ENCODE measurements at places on chromosomes 1 and 21.

GRCh38 chr1:943545-944340 is 15.3 kb downstream of the NOC2L start:
- DNase-seq, result no peak

GRCh38 chr1:43711049-43711448 is 3.7 kb downstream of the ST3GAL3 start:
- DNase-seq, result no peak

- DNase-seq, result no peak
Observed at GRCh38 chr1:165544996-165545395, 1.2 kb downstream of the LRRC52 start.

DNA sequence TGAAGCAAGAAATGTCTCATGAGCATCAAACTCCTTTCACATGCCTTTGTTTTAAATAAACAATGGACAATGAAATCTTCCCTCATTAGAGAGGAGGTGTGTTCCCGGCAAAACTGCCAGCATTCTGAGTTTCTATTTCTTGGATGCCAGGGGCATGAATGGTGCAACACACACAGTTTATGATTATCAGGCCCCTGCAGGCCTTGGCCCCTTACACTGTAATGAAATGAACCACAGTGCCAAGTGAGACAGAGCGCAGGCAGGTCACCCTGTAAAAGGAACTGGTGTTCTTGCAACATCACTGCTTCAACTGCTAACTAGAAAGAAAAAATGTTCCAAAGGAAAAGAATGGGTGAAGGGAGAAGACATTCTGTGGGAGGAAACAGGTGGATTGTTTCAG is 3.8 kb upstream of the PIGC start:
- no peak for DNase-seq

DNA sequence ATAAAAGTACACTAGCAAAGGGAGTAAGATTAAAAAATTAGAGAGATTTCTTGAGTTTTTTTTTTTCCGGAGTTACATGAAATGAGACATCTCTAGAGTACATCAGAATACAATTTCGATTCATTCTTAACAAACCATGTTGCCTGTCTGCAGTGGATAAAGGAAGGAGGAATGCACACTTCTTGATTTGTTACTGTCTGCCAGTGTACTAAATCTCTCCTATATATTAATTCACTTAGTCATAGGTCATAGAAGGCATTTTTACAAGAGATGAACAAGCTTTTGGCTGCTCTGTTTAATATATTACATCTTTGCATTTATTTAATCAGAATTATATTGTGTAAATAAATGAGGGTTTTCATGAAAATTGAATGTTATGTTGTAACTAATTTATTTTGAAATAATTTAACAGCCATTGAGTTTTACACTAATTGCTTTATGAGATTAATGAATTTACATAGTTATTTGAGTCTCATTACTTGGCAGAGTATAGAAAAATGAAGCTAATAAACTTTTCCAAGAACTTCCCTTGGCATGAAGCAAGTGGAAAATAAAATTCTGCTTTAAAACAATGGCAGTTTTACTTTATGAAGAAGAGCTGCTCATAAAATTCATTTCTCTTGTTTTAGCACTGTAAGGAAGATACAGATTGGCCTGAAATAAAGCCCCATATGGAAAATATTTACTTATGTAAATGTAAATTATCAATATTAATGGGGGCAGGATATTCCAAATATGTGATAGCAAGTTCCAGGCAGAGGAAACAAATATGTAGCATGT is 1284.7 kb downstream of the BRINP3 start:
- no peak for DNase-seq

DNA sequence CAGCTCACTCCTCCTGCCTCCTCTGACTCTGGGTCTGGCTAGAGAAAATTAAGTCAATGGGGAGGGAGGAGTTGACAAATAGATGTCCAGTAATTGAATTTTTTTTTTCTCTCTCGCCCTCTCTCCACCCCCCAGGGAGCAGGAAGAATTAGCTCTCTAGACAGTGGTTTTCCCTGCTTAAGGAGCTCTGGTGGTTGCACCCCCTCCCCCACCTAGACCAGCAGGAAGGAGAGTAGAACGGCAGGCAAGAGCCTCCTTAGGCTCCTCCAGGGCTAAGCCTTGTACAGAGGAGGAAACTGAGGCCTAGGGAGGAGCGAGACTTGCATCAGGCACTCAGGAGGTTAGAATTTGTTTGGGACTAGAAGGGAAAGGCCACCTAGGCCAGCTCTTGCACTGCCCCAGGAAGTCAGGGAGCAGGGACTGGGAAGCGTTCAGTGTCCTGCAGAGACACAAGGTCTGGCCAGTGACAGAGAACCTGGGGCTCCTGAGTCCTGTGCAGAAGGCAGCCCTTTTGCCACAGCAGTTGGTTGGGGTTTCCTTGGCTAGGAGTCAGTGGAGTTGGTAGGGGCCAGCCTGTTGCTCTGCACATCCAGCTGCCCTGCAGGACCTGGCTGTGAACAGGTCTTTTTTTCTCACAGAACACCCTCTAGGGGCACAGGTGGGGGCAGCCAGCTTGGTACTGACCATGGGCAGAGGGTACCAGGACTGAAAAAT is 49.5 kb upstream of the ACOT11 start:
- no peak for DNase-seq

GRCh38 chr1:91564888-91565701 is 64.4 kb downstream of the CDC7 start:
- DNase-seq, result no peak

GRCh38 chr1:34419663-34420136 is 243.0 kb downstream of the C1orf94 start:
- no peak for DNase-seq

DNA sequence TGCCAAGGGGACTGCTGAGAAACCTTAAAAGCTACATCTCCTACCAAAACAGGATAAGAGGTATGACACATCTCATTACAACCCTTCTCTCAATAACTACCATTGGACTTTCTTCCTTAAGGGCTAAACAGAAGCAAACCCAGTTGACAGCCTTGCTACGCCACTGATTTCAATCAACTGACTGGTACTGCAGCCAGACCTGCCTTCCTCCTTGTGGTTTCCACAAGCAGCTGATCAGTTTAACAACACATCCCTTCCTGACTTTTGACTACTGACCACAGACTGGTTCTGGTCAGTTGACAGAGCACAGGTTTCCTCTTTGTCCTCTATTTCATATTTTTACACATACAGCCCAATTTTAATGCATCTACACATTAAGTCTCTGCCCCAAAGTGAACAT is 108.8 kb downstream of the ADAMTS1 start:
- no peak for DNase-seq

GRCh38 chr1:218837051-218837450 is 336.6 kb upstream of the LYPLAL1 start:
- DNase-seq, result no peak

DNA sequence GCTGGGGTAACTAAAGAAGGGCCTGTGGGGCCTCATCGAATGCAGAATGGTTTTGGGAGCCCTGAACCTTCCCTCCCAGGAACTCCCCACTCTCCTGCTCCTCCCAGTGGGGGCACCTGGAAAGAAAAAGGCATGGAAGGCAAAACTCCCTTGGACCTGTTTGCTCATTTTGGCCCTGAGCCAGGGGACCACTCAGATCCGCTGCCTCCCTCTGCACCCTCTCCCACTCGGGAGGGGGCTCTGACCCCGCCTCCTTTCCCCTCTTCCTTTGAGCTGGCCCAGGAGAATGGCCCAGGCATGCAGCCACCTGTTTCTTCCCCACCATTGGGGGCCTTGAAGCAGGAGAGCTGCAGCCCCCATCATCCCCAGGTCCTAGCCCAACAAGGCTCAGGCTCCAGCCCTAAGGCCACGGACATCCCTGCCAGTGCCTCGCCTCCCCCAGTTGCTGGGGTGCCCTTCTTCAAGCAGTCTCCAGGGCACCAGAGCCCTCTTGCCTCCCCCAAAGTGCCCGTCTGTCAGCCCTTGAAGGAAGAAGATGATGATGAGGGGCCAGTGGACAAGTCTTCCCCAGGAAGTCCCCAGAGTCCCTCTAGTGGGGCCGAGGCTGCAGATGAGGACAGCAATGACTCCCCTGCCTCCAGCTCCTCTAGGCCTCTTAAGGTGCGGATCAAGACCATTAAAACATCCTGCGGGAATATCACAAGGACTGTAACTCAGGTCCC is 4.7 kb downstream of the ZNF687 start:
- no peak for DNase-seq

DNA sequence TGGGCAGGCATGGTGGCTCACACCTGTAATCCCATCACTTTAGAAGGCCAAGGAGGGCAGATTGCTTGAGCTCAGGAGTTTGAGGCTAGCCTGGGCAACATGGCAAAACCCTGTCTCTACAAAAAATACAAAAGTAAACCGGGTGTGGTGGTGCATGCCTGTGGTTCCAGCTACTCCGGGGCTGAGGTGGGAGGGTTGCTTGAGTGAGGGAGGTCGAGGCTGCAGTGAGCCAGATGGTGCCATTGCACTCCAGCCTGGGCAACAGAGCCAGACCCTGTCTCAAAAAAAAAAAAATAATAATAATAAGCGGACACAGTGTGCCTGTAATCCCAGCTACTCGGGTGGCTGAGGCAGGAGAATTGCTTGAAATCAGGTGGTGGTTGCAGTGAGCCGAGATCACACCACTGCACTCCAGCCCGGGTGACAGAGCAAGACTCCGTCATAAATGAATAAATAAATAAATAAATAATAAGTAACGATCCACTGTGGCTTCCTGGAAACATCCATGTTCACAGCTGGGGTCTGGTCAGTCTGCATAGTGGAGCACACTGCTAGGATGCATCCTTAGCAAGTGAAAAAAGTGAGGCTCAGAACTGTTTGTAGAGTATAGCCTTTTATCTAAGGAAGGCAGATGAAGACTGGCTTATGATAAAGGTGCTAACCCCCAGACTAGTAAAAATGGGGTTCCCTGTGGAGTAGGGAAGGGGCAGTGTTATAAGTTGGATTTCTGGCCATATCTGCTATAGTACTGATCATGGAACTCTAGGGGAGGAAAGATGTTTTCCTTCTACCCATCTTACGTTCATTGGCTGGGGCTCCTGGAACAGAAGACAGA is 15.7 kb downstream of the PKNOX1 start:
- no peak for DNase-seq
